Renal cortex interstitium (tissue), 15 donors: ENCODE measurements at places on chromosomes 5 and 9. TPM values are rescaled to one million over a fixed set of nuclear protein-coding genes. Genes with fewer than 3 reads are reported as not detected.

The IFNA2 gene
- not detected for polyA plus RNA-seq

The CARD6 gene
- 2.8 TPM for polyA plus RNA-seq

The PCDHB5 gene
- 9.0 TPM for polyA plus RNA-seq

The OR1Q1 gene
- not detected for polyA plus RNA-seq

The GABBR2 gene
- polyA plus RNA-seq = 4.5 TPM

The DRD1 gene
- polyA plus RNA-seq = not detected

The GLRA1 gene
- polyA plus RNA-seq = not detected

The EGFL7 gene
- polyA plus RNA-seq = 74.3 TPM

The PRR16 gene
- polyA plus RNA-seq = 3.1 TPM

The GABRA6 gene
- not detected for polyA plus RNA-seq

The PLAC8L1 gene
- polyA plus RNA-seq = 1.1 TPM

The PCDHB16 gene
- polyA plus RNA-seq = 5.0 TPM

The FCN2 gene
- polyA plus RNA-seq = 0.52 TPM

The JMY gene
- 32.2 TPM for polyA plus RNA-seq

The GPR21 gene
- 0.33 TPM for polyA plus RNA-seq

The IL4 gene
- polyA plus RNA-seq = 0.38 TPM

The MCTP1 gene
- 6.2 TPM for polyA plus RNA-seq

The ZNF300 gene
- 44.1 TPM for polyA plus RNA-seq

The TRPM6 gene
- polyA plus RNA-seq = 1.4 TPM

The PCDHGC4 gene
- polyA plus RNA-seq = 3.9 TPM

The PDE6A gene
- polyA plus RNA-seq = 0.12 TPM

The SEMA6A gene
- polyA plus RNA-seq = 64.9 TPM

The CBY3 gene
- polyA plus RNA-seq = 1.9 TPM

The ADAMTS6 gene
- polyA plus RNA-seq = 3.2 TPM
